Left lung (tissue), 14 donors: ENCODE measurements at places on chromosomes 3 and 15. TPM values are rescaled to one million over a fixed set of nuclear protein-coding genes. Genes with fewer than 3 reads are reported as not detected.

- DNase-seq = no peak
Measured at GRCh38 chr3:80338366-80338765, 570.6 kb upstream of the ROBO1 start.

- DNase-seq = no peak
Measured at GRCh38 chr15:35691891-35692867, 146.2 kb upstream of the DPH6 start.

DNA sequence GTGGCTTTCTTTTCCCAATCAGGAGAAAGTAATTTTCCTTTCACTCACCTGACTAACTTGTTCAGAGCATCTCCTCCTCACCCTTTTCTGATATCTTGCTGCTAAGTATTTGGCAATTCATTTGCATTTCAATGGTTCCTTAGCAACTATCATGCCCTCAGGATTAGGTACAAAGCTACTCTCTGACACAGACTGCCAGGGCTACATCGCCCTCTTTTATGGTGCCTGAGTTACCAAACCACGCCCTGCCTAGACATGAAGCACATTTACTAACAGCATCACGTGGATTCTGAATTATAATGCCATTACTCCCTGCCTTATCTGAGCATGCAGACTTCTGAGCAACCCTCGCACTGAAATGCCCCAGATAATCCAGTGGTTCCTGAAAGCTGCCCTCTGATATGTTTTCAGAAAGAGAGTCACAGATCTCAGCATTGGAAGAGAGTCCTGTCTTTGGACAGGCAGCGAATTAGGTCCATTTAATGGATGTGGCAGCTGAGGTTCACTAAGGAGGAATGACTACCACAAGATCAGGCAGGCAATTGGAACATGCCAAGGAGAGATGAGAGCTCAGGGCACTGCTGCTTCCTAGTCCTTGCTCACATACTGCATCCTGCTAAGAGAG, 14.5 kb downstream of the EPHB1 start:
- DNase-seq = no peak

- DNase-seq = no peak
Measured at GRCh38 chr3:168453623-168454022, 357.9 kb upstream of the GOLIM4 start.

DNA sequence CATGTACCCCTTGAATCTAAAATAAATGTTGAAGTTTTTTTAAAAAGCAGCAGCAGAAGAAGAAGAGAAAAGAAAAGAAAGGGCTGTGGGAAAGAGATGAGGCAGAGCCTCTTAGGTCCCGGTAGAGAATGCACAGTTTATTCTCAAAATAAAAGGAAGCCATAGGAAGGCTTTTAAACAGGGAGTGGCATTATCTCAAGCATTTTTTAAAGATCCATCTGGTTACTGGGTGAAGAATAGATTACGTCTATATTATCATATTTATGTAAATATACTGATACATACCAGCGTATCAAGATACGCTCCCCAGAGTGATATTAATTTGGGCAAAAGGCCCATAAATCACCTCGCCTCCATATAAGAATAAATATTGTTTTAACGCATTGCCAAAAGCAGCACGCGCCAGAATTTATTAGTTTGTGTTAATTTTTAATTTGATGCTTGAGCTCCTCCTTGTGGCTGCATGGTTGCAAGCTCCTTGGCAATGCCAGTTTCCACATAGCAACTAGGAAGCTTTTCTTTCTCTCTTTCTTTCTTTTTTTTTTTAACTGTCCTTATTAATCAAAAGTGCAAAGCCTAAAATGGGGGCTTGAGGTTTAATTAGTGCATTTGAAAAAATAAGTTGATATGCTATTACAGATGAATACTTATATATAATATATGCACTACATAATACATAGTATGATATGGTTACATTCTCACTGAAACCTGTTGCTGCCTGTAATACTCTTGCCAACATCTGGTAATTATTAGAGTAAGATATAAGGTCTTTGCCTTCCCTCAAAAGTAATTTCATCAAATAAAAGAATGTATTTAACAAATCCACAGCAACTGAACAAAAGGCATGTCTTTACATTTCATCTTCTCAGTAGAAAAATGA, 242.8 kb upstream of the UBE2E2 start:
- peak; percentile 70 for DNase-seq

DNA sequence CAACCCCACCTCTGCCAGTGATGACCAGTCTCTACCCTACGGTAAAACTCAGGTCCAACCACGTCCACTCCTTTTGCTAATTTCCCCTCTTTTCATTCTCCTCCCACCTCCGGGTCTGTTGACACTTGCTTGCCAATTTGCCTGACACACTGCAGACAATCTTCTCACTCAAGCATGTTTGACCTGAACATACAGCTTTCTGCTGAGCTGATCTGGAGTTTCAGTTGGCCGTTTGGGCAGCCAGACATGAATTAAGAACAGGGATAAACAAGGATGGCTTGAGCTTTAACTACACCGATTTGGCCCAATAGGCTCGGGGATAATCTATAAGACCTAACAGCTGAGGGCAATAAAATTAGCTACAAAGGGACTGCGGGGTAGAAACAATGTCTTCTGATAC, 758.6 kb upstream of the CFAP20DC start:
- no peak for DNase-seq

GRCh38 chr15:61169275-61169903, 59.7 kb downstream of the RORA start:
- DNase-seq = no peak

DNA sequence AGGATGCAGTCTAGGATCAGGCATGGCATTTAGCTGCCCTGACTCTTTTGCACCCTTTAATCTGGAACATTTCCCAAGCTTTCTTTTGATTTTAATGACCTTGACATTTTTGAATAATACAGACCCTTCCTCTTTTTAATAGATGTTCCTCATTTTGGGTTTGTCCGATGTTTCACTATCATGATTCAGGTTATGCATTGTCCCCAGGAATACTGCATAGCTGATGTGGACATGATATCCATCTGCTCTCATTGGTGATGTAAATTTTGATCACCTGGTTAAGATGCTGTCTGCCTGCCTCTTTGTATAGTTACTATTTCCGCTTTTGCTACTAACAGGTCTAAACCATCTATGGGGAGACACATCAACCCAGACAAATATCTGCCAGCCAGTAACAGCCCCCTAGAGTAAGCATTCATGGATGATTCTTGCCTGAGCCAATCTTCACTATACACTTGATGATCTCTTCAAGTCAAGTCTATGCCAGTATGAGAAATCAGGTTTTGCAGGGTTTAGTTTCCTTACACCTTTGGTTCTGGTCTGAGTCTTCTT, 50.6 kb upstream of the ULK4 start:
- DNase-seq = no peak

- DNase-seq = peak; percentile 93
Measured at GRCh38 chr3:50316657-50317242, 5.8 kb downstream of the HYAL2 start.

- no peak for DNase-seq
Measured at GRCh38 chr15:80183886-80184285, 31.1 kb downstream of the FAH start.

GRCh38 chr3:169771497-169772304, 1.5 kb upstream of the MYNN start:
- DNase-seq = peak; percentile 25

DNA sequence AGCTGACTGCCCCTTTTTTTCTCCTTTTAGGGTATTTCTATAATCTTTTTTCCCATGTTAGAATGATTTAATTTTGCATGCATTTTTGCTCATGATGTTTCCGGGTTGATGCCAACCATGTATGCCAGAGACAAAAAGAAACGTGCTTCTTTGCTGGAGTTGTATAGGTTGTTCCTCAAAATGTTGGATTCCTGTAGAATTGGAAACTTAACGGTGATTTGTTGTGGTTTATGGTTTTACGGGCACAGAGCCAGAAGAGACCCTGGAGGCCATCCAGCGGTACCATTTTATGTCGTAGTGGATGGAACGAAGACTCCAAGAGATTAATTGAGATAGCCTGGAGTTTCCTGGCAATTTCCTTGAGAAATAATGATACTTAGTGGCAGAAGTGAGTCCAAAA, 481.5 kb upstream of the RGMA start:
- DNase-seq = no peak

Gene RAD51
- polyA plus RNA-seq = 14.5 TPM

Gene PLSCR5
- polyA plus RNA-seq = not detected

Gene LIPH
- 3.6 TPM for polyA plus RNA-seq

Gene IRAK2
- 2.6 TPM for polyA plus RNA-seq

Gene DOCK3
- polyA plus RNA-seq = 1.7 TPM
